Suppressor macrophage treated with lipopolysaccharide for 4 hours (primary cell): ENCODE measurements at places on chromosomes 7 and 10.

GRCh38 chr7:82472966-82473365, 29.4 kb upstream of the CACNA2D1 start:
- DNase-seq: no peak

GRCh38 chr10:57952741-57953140, 315.0 kb downstream of the IPMK start:
- no peak for DNase-seq

DNA sequence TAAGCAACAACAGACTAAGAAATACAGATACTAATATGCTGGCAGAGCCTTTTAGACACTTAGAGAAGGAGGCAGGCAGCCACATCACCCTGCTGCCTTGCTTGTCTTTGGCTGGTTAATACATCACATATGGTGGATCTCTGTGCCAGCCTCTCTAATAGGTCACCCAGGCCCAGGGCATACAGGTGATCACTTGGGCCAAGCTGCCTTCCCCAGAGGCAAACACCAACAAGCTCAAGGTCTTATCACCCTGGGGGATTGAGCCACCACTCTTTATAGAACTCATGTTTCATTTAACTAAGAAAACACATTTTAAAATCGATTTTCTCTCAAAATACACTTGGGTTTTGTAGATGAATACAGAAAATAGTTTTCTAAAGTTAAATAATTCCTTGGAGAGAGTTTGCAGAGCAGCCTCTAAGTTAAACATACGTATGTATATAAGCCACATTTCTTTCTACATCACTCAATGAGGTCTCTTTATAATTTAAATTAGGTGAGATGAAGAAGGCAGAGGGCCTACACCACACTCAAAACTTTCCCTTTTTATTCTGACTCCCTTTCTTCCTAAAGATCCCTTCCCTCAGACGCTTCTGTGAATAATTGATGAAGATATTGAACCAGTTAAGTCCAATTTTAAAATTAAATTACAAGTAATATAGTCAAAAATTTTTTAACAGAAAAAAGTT, 556.8 kb upstream of the GHITM start:
- no peak for DNase-seq

DNA sequence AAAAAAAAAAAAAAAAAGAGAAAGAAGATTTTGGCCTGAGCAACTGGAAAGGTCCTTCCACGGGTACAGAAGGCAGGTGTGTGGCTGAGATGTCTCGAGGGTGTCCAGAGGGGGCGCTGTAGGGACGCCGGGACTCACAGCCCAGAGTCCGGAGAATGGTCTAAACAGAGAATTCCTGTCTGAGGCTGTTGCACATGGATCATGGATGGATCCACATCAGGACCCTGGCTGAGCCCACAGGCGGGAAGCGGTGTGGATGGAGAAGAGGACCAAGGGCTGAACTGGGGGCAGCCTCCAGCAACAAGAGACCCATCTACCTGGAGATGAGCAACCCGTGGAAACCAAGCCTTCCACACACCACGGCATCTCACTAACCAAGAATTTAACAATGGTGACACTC, 55.0 kb downstream of the PKD1L1 start:
- DNase-seq: no peak

GRCh38 chr7:22651534-22652243, 75.3 kb upstream of the IL6 start:
- no peak for DNase-seq

GRCh38 chr10:114573330-114574045, 84.6 kb downstream of the ABLIM1 start:
- DNase-seq: no peak

DNA sequence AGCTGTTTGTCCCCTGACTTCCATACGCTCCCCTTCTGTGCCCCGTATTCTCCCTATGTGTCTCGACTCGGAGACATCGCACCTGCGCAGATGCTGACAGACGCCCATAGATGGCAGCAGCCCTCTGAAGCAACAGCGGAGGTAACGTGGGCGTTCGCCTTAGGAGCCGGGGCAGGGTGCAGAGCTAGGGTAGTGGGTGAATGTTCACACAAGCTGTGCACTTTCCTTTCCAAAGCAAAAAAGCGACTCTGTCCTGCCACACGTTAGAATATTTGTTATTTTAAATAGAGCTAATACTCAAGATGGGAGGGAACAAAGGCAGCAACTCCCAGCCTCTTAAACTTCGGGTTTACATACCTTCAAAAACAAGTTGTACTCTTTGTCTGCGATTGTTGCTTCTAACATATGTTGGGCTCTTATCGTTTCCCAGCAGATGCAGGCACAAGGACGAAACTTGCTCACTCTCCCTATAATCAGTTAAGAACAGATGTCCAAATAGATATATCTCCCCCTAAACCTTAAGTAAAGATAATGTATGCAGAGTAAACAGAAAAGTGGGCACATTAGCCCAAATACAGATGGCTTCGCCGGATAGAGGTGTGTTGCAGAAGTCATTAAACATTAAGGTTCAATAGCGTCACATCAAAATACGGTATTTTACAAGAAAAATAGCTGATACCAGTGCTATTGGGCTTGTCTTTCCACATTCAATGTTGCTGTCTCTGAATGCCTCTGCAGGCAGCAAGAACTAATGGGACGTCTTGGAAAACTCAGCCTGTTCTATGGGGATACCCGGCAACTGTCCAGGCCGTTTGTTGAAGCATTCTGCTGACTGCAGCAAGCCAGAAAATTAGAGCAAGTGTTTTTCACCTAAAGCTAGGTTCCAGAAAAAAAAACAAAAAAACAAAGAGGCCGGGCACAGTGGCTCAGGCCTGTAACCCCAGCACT, 340.3 kb upstream of the PRKCQ start:
- DNase-seq: peak; percentile 83

DNA sequence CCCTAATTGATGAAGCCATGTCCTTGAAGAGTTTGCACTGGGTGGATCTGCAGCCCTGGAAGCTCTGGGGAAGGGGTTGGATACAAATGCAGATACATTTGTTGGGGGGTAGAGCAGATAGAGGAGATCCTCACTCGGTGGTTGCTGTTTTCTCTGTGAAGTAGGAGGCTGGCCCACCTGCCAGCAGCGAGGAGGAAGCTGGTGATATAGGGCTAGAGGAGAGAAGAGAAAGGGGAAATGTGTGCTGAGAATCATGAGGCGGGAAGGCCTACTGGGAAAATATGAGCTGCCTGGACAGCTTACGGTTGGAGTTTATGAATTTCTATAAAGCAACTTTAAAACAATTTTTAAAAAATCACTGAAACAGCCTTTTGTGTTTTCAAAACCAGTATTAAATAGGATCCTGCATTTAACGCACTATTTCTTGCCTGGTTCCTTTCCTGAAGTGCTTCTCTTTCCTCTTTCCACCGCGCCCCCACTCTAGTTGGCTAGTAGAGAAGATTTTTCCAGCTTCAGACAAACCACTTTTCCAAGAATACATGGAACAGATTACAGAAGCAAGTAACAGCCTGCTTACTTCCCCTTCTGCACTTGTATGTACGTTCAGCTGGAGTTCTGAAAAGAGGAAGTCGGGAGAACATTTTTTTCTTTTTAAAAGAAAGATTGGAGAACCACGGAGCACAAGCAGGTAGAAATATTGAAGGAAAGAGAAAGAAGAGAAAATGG, 100.6 kb upstream of the GLCCI1 start:
- DNase-seq: peak; percentile 62

DNA sequence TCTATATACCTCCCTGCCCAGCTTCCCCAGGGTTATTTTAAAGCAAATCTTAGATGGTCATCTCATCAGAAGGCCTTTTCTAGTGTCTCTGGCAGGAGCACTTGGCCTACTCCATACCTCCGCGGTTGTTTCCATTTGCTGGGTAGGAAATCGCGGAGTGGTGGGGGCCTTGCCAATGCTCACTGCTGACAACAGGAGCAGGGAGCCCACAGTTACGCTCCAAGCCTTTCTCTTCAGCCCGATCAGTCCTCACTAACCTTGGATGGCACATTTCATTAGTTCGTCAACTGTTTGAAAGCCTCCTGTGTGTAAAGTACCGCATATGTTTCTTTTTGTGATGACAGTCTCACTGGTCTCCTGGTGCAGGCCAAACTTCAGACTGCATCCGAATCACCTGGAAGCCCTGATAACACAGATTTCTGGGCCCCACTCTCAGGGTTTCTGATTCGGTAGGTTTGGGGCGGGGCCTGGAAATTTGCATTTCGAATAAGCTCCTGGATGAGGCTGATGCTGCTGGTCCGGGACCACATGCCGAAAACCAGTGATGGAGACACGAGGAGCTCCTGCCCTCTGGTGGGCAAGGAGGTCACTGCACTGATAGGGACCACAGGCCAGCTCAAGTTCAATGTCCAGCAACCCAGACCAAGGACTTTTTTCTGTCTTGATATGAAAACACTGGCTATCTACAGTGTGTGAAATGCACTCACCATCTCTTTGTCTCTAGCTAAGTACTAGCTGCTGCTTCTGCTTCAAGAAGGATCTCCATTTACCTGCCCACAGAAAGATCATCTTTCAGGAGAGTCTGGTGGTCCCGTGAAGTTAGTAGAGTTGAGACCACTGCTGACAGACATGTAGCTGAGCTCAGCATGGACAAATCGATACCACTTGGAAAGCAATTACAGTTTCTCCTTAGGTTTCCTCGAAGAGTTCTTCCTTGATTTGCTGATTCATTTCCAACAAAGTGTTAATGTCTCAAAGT, 14.0 kb downstream of the LRGUK start:
- DNase-seq: peak; percentile 70

DNA sequence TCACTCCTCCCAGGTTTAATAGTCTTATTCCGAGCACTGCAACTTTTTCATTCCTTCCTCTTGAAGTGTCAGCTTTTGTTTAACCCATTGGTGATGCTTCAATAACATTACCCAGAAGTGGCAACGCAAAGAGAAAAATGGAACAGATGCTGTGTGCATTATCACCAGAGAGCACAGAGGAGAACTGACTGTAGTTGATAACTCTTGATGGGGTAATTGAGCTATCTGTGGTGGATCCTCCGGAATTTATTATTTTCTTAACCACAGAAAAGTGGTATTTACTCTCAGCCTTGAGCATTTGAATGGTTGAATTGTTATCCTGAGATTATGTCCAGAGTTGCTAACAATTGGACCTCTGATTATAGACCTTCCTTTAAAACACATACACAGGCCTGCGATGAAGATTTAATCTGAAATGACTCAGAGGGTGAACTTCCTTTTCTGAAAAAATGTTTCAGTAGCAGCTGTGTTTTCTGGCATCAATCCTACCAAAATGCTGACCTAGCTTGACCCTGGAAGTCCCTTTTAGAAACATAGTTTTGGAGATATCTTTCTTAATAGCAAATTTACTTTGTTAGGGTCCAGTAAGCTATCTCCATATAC, 1584.4 kb upstream of the LRRTM3 start:
- peak; percentile 5 for DNase-seq

DNA sequence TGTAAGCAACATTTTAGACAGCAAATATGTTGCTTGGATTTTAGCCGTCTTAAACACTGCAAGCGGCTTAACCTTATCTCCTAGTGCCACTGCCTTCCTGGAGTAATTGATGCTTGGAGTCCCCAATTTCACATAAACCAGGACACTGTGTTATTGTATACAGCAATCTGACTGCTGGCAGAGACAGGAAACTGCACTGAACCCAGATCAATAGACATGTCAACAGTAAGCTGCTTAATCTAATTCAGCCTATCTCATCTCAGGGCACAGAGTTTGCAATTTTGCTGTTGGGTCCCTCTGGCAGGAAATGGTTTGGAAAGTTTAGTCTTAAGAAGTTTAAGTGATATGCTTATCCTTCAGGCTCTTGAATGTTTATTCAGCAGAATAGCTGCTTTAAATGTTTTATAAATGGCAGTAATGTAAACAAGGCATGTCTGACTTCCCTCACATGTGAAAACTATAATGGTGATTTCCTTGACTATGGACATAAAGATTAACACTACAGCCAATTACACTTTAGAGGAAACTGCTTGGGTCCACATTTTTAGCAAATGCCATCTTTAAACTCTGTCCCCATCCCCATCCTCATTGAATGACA, 598.6 kb downstream of the PARD3 start:
- DNase-seq: no peak

DNA sequence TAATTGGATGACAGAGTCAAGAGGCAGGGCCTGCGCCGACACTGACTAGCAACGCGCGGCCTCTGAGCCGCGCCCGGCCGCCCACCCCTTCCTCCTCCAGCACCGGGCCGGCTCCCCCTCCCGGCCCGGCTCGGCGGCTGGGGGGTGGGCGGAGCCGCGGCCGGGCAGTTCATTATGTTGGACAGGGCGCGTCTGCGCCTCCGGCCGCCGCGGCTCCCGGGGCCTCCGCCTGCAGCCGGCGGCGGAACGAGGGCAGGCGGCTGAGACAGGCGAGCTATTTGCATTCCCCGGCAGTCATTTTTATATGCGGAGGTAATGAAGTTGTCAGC, 106.7 kb downstream of the SNX10 start:
- peak; percentile 89 for DNase-seq

- no peak for DNase-seq
Measured at GRCh38 chr7:148670807-148671206, 27.9 kb upstream of the CUL1 start.

DNA sequence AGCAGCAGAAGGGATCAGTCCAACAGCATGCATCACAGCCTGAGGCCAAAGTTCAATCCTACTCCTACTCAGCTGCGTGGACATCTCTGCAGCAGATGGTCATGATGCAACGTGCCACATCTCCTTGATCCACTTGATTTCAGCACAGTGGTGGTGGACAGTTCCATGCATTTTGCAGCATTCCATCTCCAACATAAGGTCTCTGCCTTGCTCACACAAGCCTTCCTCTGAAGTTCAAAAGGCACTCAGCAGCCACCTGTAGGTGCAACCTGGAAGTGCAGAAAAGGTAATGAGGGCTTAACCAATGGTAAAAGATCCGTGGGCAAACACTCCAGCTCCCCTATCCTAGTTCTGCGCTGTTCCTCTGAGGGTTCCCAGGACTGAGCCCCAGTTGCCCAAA, 57.5 kb upstream of the CHCHD3 start:
- no peak for DNase-seq

DNA sequence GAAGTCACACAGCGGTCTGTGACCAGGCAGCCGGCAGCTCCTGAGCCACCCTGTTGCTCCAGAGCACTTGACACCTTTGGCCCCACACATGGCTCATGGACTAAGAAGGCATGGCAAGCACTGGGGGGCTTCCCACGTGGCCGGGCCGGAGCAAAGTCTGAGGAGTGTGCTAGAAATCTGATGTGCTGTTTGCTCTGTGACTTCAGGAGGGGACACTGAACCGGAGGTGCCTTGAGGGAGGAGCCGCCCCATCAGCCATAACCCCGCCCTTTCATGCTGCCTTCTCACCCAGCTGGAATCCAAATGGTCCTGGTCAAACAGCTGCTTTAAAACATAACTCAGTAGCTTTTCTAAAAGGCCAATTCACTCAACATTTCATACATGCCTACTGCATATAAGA, 33.5 kb downstream of the PROSER2 start:
- DNase-seq: no peak
